ENCODE measurements at places on chromosomes 1 and 21.

GRCh38 chr1:87938631-87939030 is 610.0 kb downstream of the LMO4 start:
- no peak for DNase-seq

GRCh38 chr1:99636647-99637175 is 9.2 kb upstream of the PALMD start:
- no peak for DNase-seq

- no peak for DNase-seq
Measured at GRCh38 chr1:56444960-56445646, 134.3 kb downstream of the PLPP3 start.

DNA sequence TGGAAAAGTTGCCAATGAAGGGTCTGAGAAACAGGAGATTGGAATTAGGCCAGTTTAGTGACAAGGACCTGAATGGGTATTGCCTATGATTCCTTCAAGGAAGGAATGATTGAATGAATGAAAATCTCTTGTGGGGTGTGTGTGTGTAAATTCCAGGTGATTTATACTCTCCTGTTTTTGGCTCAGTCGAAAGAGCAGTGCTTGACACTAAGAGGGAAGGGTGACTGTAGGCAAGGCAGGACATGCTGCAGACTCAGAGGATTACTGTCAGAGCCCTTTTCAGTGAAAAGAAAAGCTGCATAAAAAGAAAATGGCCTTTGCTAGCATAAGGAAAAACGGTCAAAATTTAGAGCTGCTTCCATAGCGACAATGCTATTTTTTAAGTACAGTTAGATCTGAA is 30.1 kb downstream of the C1orf21 start:
- DNase-seq: no peak

DNA sequence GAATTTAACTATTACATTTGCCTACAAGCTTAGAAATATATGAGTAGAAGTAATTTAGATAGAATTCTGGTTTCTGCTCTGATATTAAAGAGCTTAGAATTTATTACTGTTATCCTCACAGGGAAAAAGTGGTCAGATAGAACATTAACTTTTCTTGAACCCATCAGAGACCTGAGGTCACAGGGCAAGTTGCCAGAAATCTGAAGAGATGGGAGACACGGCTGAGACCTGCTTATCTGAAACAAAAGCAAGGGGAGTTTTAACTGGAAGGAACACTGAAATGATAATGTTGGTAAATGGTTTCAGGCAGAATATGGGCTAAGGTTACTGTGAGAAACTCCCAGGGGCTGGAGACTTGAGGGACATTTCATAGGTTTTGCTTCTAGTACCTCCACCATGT is 28.0 kb upstream of the USP25 start:
- DNase-seq: no peak

DNA sequence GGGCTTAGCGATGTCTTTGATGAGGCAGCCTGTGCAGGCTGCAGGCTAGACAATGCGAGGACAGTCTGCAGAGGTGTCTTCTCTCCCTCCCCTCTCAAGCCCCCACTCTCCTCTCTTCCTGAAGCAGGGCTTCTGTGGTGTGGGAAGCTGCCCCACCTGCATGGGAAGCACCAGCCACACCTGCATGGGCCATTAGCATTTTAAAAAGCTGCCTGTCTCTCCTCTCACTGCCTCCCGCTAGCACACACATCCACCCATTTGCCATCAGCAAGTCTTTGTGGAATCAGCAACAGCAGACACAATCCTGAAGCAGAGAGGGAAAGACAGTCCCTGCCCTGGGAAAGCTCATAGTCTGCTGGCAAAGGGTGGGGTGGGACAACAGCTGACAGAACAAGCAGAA is 53.1 kb downstream of the NAV1 start:
- DNase-seq: no peak

DNA sequence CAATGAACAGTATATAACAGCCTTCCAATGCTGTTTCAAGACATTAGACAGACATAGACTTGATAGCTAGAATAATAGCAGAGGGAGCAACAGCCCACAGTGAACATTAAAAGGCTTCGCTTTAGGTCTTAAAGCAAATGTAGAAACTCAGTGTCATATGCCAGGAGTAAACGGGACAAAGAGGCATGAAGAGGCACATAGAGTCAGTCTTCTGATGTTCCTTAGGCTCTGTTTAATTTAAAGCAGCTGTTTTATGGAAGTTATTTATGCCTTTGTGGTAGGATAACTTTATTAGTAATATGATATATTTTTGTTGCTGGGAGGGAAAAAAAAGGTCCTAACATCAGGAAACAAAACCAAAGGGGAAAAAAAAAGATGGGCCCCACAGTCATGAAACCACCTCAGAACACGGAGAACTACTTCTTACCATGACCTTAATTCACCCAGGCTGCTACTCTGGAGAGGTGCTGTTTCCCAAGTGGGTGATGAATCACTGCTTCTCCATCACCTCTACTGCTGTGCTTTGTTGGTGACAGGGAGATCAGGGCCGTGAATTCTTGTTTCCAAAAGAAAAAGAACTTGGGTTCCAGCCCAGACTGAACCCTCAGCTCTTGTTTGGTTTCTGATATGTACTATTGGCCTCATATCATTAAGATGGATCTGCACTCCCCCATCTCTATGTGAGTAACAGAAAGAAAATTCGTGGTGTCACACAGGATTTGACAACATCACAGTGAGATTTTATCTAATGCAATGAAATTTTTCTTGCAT is 616.9 kb downstream of the KIF26B start:
- DNase-seq: no peak

GRCh38 chr1:200496937-200497336 is 87.1 kb upstream of the ZNF281 start:
- no peak for DNase-seq
